ENCODE measurements at places on chromosomes 12 and 14. TPM values are rescaled to one million over a fixed set of nuclear protein-coding genes. Genes with fewer than 3 reads are reported as not detected.

TMEM263 gene
- 132 TPM for total RNA-seq

KRT6A gene
- total RNA-seq, result 6.8 TPM

BDKRB1 gene
- 15.3 TPM for total RNA-seq

FSCB gene
- total RNA-seq, result not detected

RBMS2 gene
- 15.2 TPM for total RNA-seq

LRFN5 gene
- 8.7 TPM for total RNA-seq

MAP3K12 gene
- total RNA-seq, result 10.8 TPM

- H3K27ac ChIP-seq, result peak overlapping the region; percentile 75
- H3K4me1 ChIP-seq, result peaks cover 24% of the 10 kb centered on the region
- H3K27me3 ChIP-seq, result no peaks in the 10 kb centered on the region
- H3K36me3 ChIP-seq, result no peaks in the 10 kb centered on the region
These were observed 32.1 kb upstream of the GSG1 start for GRCh38 chr12:13135371-13136178.

- no peaks in the 10 kb centered on the region for H3K27me3 ChIP-seq
- no peak for DNase-seq
- no peak overlapping the region for H3K4me3 ChIP-seq
- H3K27ac ChIP-seq, result no peak overlapping the region
- no peaks in the 10 kb centered on the region for H3K36me3 ChIP-seq
These were observed 355.6 kb downstream of the LRIG3 start for GRCh38 chr12:58564721-58565120.

DNA sequence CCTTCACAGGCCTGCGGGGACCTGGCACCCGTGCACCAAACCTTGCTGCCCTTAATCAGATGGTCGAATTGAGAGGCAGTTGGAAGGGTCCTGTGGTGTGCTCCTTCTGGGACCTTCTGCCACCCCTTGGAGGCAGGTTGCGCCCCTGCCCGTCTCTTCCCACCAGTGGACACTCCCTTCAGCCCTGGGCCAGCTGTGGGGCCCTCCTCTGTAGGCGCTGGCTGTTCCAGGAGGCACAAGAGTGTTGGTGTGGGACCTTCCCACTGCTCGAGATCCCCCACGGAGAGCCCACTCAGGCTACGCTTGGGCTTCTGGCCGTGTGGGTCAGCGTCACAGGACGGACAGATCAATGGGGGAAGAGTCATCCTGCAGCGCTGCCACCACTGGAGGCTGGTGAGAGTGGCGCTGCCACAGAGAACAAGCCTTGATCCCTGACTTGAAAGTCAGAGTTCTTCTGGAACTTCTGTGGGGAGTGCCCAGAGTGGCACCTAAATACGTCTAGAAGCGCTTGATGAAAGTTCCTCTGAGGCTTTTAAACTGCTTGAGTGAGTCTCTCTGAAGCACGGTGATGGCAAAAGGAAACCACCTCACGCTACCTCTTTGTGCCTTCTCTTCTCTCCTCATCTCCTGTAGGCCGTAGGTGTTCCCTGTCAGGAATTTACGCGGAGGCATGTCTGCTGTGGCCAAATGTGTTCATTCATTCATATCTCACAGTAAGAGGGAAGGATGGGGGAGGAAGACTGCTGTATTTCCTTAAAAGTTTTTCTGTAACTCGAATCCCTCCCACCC is 48.3 kb downstream of the TRAF3 start:
- peaks cover 11% of the 10 kb centered on the region for H3K4me1 ChIP-seq
- H3K4me3 ChIP-seq, result no peak overlapping the region
- peak overlapping the region; percentile 57 for H3K27ac ChIP-seq
- H3K27me3 ChIP-seq, result no peaks in the 10 kb centered on the region

DNA sequence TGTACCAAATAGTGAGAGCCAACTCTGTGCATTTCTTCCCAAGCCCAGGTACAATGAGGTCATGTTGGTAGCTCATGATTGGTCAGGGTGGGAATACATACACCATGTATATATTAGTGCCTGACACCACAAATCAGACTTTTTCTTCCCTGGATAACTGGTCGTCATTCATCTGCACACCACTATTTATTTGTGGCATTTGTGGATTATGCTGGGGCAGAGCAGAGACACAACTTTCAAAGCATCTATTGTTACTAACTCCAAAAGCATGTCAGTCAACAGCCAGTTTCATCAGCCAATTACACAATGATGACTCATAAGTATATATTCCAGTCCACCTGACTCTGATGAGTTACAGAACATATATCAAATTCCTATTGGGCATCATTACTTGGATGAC is 181.7 kb downstream of the ADAMTS20 start:
- no peak overlapping the region for H3K27ac ChIP-seq
- no peak for DNase-seq
- no peaks in the 10 kb centered on the region for H3K4me1 ChIP-seq
- no peaks in the 10 kb centered on the region for H3K27me3 ChIP-seq

DNA sequence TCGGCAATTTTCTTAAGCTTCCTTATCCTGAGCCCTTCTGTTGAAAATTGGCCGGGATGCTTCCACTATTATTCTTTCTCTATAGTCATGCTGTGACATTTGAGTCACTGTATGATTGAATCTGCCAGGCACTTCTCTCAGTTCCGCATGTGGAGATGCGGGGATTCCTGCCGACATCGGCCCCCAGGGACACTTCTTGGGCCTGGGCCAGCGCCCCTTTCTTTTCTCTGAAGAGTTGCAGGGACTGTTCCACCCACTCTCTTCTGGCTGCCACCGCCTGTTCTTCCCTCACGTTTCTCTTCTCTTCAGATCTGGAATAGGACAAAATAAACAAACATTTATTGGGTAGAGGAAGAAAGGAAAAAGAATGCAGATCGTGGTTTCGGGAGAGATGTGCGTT is 310.1 kb downstream of the ETNK1 start:
- no peaks in the 10 kb centered on the region for H3K27me3 ChIP-seq
- no peaks in the 10 kb centered on the region for H3K36me3 ChIP-seq
- no peak for DNase-seq

- H3K4me1 ChIP-seq, result peaks cover 9% of the 10 kb centered on the region
- DNase-seq, result no peak
- no peaks in the 10 kb centered on the region for H3K36me3 ChIP-seq
- no peak overlapping the region for H3K27ac ChIP-seq
- H3K4me3 ChIP-seq, result no peak overlapping the region
These were observed 251.5 kb downstream of the PAWR start for GRCh38 chr12:79439175-79439825.

- no peaks in the 10 kb centered on the region for H3K27me3 ChIP-seq
- no peak overlapping the region for H3K4me3 ChIP-seq
- no peak overlapping the region for H3K27ac ChIP-seq
- no peak for DNase-seq
- H3K36me3 ChIP-seq, result no peaks in the 10 kb centered on the region
These were observed 4.5 kb downstream of the TCTN2 start for GRCh38 chr12:123675436-123675835.

- H3K4me3 ChIP-seq, result no peak overlapping the region
- DNase-seq, result peak; percentile 75
- no peaks in the 10 kb centered on the region for H3K4me1 ChIP-seq
These were observed 5.5 kb upstream of the CELA1 start for GRCh38 chr12:51351913-51352532.

DNA sequence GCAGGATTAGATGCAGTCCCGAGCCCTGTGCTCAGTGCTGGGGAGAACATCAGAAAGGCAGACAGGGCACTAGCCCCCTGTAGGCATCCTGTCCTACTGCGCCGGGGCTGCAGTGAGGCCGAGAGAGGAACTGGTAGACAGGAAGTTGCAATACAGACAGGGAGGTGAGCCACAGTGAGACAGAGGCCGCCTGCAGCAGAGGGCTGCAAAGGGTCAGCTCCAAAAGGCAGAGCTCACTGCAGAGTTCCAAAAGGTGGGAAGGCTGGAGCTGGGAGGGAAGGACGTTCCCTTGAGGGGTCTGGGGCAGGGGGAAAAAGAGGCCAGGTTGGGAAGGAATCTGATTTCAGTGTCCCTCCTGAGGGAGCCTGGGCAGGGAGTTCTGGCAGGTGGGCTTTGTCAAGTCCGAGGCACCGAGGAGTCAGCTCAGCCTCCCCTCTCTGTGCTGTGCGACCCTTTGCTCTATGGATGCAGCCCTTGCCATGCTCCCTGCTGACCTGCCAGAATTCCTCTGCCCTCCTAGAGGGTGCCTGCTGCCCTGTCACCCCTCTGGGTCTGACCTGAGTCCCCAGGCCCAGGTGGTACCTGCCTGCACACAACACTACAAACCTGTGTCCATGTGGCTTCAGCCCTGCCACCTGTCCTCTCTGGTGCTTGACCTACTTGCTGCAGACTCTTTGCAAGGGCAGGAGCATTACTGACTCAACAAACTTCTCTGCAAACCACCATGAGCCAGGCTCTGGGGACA is 63.5 kb downstream of the PRMT8 start:
- no peak overlapping the region for H3K27ac ChIP-seq
- no peak overlapping the region for H3K4me3 ChIP-seq
- H3K36me3 ChIP-seq, result no peaks in the 10 kb centered on the region
- DNase-seq, result no peak
- H3K4me1 ChIP-seq, result no peaks in the 10 kb centered on the region

- H3K4me1 ChIP-seq, result no peaks in the 10 kb centered on the region
- no peak overlapping the region for H3K4me3 ChIP-seq
- no peaks in the 10 kb centered on the region for H3K36me3 ChIP-seq
- DNase-seq, result no peak
- H3K27ac ChIP-seq, result no peak overlapping the region
- no peaks in the 10 kb centered on the region for H3K27me3 ChIP-seq
These were observed 9.1 kb downstream of the CAMKK2 start for GRCh38 chr12:121287267-121287954.

- H3K27me3 ChIP-seq, result no peaks in the 10 kb centered on the region
- H3K27ac ChIP-seq, result peak overlapping the region; percentile 56
- peak; percentile 87 for DNase-seq
These were observed 319.4 kb downstream of the KCNC2 start for GRCh38 chr12:74890237-74890599.

DNA sequence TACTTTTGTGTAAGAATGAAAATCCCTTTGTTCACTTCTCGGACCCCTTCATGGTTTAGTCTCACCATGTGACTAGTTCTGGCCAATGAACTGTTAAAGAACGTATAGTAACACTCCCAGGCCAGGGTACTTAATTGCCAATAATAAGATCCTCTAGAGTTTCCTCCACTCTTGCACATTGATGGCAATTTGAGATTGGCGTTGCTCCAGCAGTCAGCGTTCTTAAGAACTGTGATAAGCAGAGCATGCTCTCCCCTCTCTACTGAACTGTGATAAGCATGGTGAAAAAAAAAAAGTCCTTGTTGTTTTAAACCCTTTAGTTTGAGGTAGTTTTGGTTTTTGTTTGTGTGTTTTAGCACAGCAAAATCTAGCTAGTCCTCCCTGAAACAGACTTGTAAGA is 854.5 kb downstream of the SLC6A15 start:
- H3K27me3 ChIP-seq, result no peaks in the 10 kb centered on the region
- H3K4me3 ChIP-seq, result no peak overlapping the region
- no peak overlapping the region for H3K27ac ChIP-seq
- no peaks in the 10 kb centered on the region for H3K36me3 ChIP-seq
- H3K4me1 ChIP-seq, result no peaks in the 10 kb centered on the region

All from hepatocyte (in vitro differentiated cells).